ENCODE measurements at places on chromosomes 5 and 9.
A peak's percentile ranks its signal among the peaks of the same experiment; 100 is the strongest.

DNA sequence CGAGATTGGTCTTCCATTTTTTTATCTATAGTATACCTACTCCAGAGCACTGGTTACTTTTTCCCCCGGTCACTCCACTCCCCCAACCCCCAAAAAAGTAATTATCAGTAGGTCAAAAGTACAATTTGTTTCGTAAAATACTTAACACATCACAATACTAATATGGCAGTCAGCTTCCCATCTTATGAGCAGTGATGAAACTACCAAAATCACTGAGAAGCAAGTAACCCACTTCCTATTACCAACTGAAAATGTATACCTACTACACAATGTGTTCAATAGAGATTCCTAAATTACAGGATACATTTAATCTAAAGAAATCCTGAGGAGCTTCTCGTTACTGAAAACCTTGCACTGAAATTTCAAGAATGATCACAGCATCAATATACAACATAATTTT lies 1.9 kb downstream of the CERT1 start:
- DNase-seq, result no peak

DNA sequence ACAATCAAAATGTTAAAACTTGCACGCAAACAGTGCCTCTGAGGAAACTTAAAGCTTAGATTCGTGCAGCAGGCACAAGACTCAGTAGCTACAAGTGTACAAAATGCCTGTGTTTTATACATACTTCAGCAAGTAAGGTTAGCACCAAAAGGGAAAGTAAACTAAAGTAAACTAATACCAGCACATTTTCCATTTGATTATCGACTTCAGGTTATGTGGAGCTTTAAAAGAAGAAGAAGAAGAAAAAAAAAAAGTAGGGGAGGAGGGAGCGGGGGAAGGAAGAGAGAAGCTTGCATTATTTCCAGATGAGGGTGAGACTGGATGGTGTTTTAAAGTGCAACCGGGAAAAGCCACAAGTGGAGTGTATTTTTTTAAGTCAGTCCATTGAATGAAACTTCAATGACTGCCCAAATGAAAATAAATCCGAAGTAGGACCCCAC lies 596 bp upstream of the ADAMTS6 start:
- no peak for DNase-seq

GRCh38 chr5:171863935-171864334 lies 78.3 kb downstream of the SMIM23 start:
- DNase-seq, result no peak

GRCh38 chr5:157335534-157336422 lies 69.9 kb downstream of the CYFIP2 start:
- DNase-seq, result no peak

DNA sequence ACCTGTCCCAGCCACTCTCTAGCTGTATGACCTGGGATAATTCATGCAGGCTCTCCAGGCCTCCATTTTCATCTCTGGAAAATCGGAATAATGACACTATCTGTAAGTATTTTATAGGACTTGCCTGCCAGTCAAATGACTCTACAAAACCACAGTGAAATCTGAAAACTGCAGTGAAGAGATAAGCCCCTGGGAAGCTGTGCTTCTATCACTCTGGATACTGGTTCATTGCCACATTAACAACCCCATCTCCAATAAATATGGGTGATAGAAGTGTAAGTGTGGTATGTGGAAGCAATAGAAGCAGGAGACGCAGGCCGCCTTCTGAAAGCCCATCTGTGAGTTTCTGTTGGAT lies 31.8 kb downstream of the WHRN start:
- no peak for DNase-seq

DNA sequence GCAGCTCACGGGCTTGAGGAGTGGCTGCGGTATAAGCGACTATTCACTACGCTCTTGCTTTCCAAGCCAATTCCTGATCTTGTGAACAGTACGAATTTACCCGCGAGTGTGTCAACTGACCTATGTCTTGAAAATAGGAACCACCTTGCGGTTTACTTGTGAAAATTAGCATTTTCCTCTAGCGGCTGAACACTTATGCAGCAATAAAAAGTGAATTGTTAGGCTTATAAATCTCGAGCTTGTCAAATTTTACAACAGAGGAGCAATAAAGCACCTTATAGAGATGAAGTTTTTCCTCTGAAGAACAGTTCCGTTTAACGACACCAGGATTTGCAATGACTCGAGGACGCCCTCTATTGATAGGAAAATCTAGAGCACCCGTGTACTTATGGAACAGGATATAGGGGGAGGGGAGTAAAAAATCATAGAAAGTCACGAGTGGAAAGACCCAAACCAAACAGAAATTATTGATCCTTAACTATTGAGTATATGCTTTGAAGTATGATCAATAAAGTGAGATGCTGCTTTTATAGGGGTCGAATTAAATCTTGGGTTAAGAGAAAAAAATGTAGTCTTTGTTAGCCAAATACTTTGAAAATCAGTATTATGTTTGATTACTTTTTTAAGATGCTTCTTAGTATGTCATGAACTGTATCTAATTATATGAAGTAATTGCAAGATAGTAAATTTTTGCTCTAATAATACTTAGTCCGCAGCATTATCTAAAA lies 1.9 kb upstream of the RGMB start:
- peak; percentile 8 for DNase-seq

- no peak for DNase-seq
Measured at GRCh38 chr9:90546200-90546599, 96.4 kb downstream of the DIRAS2 start.

GRCh38 chr5:150492621-150493020 lies 15.3 kb upstream of the NDST1 start:
- no peak for DNase-seq

GRCh38 chr5:153490118-153491037 lies at the start of gene GRIA1:
Gene GRIA1, plus strand, starts transcription at chr5:153490670.
- no peak for DNase-seq

- peak; percentile 27 for DNase-seq
Measured at GRCh38 chr5:94544031-94544650, 74.3 kb downstream of the KIAA0825 start.

DNA sequence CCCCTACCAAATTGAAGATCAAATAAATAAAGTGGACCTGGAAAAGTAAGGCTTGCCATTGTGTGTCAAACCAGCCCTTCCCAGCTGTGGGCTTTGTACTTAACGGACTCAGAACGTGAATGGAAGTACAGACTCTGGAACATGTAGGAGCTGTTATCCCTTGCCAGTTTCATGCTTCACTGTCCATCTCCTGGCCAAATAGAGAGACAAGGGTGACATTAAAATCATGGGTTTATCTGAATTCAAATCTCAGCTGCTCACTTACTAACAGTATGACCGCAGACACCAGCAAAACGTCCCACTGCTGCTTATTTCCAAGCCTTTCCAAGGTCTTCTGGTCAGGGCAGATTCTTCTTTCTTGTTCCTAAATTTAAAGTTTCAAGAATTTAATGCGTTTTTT lies 52.2 kb downstream of the EXOSC2 start:
- no peak for DNase-seq

- DNase-seq, result no peak
Measured at GRCh38 chr5:158273035-158273434, 414.1 kb upstream of the CLINT1 start.

DNA sequence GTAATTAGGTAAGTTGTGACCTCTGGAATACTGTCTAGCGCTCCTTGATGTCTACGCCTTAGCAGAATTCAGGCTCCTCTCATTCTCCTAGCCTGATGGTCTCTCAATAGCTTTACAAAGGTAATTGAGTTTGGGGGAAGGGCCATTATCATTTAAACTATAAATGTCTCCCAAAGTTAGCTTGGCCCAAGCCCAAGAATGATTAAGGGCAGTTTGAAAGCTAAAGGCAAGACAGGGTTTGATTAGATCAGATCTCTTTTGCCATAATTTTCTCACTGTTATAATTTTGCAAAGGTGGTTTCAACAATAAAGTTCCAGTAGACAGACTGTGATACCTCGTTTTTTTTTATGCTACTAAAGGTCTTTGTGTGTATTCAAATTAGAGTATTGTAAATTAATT lies 3.7 kb upstream of the SLC30A5 start:
- no peak for DNase-seq
